ENCODE measurements at places on chromosomes 13 and 19.

DNA sequence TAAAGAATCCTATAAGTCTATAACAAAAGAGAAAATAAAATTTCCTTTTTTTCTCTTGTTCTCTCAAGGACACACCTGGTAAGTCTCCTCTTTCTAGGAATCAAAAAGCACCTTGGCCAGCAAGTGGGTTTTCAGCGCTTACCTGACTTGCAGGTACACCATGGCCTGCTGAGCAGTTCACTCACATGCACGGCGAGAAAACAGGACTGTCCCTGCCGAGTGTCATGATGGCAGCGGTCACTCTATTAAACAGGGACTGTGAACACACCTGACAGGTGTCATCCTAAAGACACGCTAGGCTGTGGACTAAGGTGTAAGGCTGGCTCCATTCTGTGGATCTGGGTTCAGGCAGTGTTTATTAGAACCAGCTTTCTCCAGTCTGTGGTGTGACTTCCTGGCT is 170.2 kb downstream of the TEX29 start:
- no peak for DNase-seq

GRCh38 chr13:104320446-104320845 is 1254.2 kb upstream of the SLC10A2 start:
- no peak for DNase-seq

- no peak for DNase-seq
Observed at GRCh38 chr13:27024776-27025492, 146.7 kb downstream of the USP12 start.

- no peak for DNase-seq
Observed at GRCh38 chr19:41096353-41096752, 8.1 kb downstream of the CYP2A13 start.

DNA sequence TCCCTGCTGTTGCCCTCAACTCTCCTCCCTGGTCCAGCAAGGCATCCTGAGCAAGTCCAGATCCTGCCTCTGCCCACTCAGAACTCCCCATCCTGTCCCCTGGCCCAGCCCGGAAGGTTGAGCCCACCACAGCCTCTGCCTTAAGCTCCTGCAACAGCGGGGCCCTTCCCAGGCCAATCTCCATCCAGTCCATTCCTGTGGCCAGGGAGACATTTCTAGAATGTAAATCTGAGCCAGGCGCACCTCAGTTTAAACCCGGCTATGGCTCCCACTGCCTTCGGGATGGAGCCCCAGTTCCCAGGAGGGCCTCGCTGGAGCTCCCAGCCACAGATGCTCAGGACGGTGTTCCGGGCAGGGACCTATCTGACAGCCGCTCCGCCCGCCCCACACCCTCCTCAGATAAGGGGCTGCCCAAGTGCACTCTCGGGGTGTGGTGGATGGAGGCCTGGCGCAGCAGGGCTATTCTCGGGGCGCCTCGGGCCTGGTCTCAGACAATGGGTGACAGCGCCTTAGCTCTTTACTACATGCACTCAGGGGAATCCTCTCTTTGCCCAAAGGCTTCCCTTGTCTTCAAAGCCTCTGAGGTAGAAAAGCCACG is 5.3 kb downstream of the TRAPPC6A start:
- no peak for DNase-seq

DNA sequence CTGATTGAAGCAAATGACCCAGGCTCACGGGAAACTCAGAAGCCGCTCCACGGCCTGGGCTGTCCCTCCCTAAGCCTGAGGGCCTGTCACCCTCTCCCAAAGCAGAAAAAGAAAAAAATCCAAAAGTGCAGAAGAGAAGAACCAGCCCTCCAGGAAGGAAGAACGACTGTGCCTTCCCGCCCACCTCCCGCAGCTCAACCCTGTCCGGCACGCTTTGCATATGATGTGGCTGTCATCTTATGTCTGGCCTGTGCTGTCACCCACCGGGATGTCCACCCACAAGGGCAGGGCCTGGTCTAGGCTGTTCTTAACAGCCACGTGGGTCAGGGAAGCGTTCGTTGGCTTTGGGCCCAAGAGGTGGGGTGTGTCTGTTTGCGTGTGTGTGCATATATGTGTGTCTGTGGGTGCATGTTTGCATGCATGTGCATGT is 13.7 kb downstream of the ZBTB7A start:
- no peak for DNase-seq
